ENCODE measurements at places on chromosomes 4 and X.

DNA sequence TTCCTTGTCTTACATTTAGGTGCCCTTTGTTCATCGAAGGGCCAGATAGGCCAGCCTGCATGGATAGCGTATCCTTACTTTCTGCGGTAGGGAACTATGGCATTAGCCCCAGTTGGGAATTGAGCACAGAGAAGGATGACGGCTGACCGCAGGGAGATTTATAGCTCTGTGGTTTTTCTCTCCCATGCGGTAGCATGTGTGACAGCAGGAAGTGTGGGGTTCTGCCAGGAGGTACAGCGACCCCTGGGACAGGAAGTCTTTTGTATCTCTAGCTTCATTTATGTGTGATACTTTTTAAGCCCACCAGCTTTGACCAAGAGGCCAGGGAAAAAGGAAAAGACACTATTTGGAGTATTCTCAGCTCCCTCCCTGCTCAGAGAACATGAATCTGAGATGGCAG lies 33.1 kb downstream of the GAB3 start:
- DNase-seq, result no peak

- no peak for DNase-seq
Observed at GRCh38 chr4:159374749-159375530, 272.1 kb downstream of the RAPGEF2 start.

DNA sequence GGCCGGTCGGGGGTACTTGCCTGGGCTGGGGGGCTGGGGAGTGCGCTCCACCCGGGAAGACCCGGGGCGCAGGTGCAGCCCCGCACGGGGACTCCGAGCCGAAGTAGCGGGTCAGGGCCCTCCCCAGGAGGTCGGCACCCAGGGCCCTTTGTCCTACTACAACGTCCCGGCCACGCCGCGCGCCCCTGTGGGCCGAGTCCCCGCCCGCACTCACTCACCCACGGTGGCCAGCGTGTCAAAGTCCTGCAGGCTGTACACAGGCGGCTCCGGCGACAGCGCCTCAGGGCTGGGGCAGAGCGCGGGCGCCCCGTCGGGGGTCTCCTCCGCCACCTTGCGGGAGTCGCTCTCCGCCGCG lies 602 bp downstream of the PRKX start:
- DNase-seq, result no peak

DNA sequence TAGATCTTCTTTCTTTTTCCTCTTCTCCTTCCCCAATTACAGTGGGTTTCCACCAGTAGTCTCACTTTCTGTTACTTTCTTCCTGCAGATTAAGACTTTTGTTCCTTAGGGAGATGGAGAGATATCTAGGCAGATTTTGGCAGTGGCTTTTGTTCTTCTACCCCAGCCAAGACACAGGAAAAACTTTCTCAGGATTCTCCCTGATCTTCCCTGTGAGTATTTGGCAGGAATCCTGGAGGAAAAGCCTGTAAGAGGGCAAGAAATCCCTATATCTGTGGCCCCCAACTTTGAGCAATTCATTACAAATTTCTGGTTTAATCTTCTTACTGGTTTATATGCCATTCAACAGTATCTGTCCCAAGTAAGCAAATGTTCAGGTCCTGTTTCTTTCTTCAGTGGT lies 21.9 kb downstream of the SLC9A7 start:
- DNase-seq, result no peak

DNA sequence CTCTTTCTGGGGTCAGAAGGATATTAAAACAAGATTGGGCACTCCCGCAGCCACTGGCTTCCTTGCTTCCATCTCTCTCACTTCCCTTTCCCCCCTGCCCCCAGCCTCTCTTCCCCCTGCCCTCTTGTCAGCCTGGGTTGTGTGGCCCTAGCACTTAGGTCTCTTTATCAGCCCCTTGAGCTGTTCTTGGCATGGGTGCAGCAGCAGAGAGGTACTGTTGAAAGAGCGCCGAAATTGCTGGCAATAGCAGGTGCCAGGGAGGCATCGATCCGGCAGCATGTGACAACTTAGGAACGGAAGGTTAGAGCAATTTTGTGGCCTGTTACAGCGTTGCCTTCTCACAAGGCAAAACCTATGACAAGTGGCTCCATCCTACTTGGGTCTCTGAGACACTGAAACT lies 333.1 kb upstream of the IGFBP7 start:
- DNase-seq, result no peak

- DNase-seq, result no peak
Observed at GRCh38 chrX:115259238-115259875, 25.5 kb upstream of the LRCH2 start.

DNA sequence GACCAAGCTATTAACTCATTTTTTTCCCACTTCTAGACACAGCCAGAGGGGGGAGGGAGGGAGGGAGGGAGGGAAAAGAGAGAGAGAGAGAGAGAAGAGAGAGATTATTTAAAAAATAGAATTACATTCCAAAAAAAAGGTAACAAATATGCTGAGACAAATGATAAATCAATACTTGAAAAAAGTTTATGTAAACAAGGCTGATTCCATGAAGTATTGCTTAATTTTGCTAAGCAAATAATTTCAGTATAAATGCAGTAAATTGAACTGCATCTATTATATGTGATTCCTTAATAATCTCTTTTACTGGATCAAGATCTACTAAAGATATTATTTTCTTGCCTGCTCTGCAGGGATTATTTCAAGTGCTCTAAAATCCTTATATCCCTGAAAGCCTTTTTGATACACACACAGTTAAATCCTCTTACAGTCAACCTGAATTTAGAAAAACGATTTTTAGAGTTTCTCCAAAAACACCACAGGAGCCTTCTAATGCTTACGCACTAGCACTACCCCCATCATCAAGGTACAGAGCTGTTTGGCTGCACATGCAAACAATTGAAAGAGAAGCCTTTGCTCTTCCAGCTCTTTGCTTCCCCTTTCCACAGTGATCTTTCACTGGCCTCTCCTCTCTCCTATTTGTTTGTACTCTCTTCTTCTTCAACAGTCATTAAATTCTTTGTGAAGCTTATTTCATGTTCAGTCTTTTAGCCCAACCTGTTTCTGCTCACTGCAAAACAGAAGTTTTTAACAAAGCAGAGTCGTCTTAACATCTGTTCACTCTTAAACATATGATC lies 426.3 kb upstream of the FAM241A start:
- DNase-seq, result no peak

- DNase-seq, result no peak
Observed at GRCh38 chr4:117512414-117512813, 427.0 kb upstream of the TRAM1L1 start.

DNA sequence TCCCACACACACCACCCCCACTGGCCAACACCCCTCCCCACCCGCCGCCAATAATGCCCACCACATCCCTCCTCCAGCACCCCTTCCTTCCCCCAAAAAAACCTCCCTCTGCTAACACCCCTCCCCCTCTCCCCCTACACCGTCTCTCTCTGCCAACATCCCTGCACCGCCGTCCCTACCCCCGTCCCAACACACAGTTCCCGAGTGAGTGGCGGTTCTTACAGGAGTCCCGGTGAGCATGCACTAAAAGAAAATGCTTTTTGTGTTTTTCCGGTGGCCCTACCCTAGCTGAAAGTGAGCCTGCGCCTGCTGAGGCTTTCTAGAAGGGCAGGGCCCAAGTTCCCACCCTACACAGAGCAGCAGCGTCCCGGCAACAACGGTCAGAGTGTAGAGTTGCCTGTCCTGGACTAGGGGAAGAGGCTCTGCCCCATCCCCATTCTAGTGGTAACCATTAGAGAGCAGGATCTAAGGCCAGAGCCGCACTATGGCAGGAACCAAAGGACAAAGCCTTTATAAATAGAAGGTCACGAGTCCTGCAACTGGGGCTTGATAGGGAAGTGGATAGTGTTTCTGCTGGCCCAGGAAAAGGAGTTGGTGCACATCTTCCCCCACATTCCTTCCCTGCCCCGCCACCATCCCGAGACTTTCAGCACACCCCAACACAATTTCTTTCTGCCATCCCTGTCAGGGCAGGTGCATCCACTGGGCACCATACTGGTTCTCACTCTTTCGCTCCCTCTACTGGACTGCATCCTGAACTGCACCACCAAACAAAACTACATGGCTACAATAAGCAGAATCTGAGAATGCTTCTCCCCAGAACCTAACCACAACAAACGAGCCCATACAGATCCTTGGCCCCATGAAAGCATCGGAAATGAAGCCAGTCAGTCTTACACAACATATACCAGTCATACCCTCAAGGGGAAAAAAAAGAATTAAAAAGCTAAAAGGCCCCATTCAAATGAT lies 78.1 kb upstream of the PAGE3 start:
- DNase-seq, result no peak

- no peak for DNase-seq
Observed at GRCh38 chr4:11769434-11769833, 340.7 kb upstream of the HS3ST1 start.

- DNase-seq, result no peak
Observed at GRCh38 chrX:18997916-18998315, 14.0 kb upstream of the PHKA2 start.

DNA sequence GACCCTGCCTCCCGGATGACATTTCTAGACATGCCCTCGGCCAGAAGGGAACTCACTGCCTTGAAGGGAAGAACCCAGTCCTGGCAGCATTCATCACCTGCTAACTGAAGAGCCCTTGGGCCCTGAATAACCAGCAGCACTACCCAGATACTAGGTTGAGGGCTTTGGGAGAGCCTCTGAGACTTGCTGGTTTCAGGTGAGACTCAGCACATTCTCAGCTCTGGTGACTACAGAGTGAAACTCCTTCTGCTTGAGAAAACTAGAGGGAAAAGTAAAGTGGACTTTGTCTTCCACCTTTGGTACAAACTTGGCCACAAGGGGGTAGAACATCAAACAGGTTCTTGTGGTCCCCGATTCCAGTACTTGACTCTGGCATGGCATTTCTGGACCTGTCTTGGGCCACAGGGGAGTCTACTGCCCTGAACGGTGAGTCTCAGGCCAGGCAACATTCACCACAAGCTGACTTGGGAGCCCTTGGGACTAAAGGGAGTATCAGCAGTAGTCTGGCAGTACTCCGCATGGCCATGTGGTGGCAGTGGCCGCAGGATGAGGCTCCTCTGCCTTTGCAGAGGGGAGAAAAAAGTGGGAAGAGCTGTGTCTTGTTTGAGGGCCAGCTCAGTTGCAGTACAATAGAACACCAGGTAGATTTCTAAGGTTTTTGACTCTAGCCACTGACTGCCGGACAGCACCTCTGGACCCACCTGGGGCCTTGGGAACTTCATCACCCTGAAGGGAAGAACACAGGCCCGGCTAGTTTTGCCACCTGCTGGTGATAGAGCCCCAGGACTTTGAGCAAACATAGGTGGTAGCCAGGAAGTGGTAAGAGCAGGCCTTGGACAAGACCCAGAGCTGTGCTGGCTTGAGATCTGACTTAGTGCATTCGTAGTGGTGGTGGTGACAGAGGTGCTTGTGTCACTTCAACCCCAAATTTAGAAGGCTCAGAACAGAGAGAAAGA lies 414.8 kb downstream of the OPHN1 start:
- DNase-seq, result no peak
